ENCODE measurements at places on chromosomes 5 and 9.

DNA sequence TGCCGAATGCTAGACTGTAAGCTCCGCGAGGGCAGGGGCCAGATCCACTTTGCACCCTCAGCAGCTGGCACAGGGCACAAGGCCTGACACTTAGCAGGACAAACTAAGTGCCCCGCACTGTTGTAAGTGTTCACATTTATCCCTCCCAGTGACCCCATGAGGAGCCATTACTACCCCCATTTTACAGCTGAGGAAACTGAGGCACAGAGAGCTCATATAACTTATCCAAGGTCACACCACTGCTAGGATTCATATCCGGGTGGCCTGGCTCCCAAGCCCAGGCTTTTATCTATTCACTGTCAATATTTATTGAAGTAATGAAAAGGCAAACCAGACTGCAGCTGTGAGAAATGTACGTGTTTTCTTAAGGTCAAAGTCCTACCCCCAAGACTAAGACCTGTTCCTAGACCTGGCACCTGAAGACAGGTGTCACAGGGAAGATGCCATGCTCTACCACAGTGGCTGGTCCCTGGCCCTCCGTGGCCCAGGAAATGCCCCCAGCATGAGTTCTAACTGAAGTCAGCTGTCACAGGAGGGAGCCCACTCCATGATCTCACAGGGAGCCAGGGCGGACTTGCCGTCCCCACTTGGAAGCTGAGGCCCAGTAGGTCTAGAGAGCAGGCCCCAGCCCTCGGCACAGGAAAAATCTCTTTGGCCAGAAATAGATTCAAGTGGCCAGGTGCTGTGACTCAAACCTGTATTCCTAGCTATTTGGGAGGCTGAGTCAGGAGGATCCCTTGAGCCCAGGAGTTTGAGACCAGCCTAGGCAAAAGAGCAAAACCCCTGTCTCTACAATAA, 74.7 kb upstream of the IL17B start:
- no peak for DNase-seq

GRCh38 chr9:93088656-93089015, 7.4 kb upstream of the CARD19 start:
- DNase-seq, result no peak

GRCh38 chr5:137598399-137598798, 99.3 kb upstream of the SPOCK1 start:
- no peak for DNase-seq

GRCh38 chr9:136775191-136775590, 10.9 kb upstream of the LCN15 start:
- no peak for DNase-seq

Data from naive thymus-derived CD8-positive, alpha-beta T cell (primary cell).